ENCODE measurements at places on chromosomes 7 and 10. TPM values are rescaled to one million over a fixed set of nuclear protein-coding genes. Genes with fewer than 3 reads are reported as not detected.

The WNT16 gene
- total RNA-seq: not detected

The EGFR gene
- total RNA-seq: not detected

The HGF gene
- not detected for total RNA-seq

The CRTAC1 gene
- not detected for total RNA-seq

The RFC2 gene
- 91.8 TPM for total RNA-seq

The GNAT3 gene
- not detected for total RNA-seq

The DYDC2 gene
- total RNA-seq: not detected

The CRHR2 gene
- total RNA-seq: not detected

The FGFR2 gene
- total RNA-seq: not detected

The HOXA7 gene
- total RNA-seq: not detected

The EPHB6 gene
- total RNA-seq: 5.5 TPM

The CLCN1 gene
- total RNA-seq: not detected

The RBM20 gene
- total RNA-seq: 0.38 TPM

The CYP2C19 gene
- not detected for total RNA-seq

The CNPY1 gene
- total RNA-seq: not detected

The TMEM184A gene
- total RNA-seq: not detected

The COL28A1 gene
- total RNA-seq: not detected

The MYO3A gene
- total RNA-seq: not detected

The GBX1 gene
- total RNA-seq: not detected

The ZNF804B gene
- not detected for total RNA-seq

The CALHM3 gene
- total RNA-seq: not detected

The TAS2R4 gene
- 0.54 TPM for total RNA-seq

The OR2F2 gene
- total RNA-seq: not detected

The MRLN gene
- not detected for total RNA-seq

The ITGB8 gene
- not detected for total RNA-seq

The ANK3 gene
- total RNA-seq: 12.0 TPM

The METTL27 gene
- total RNA-seq: not detected

The HOXA6 gene
- not detected for total RNA-seq

The OR2A1 gene
- total RNA-seq: not detected

The C7orf57 gene
- 0.74 TPM for total RNA-seq

The FEZF1 gene
- not detected for total RNA-seq

The NUB1 gene
- total RNA-seq: 41.0 TPM

The PBLD gene
- total RNA-seq: 0.85 TPM

The C10orf62 gene
- total RNA-seq: not detected

The PON3 gene
- not detected for total RNA-seq

The TRPV5 gene
- not detected for total RNA-seq

The MCM10 gene
- 65.4 TPM for total RNA-seq

The HOGA1 gene
- not detected for total RNA-seq

The LGI1 gene
- total RNA-seq: not detected

The PIK3CG gene
- total RNA-seq: 26.8 TPM

The SPDYE2 gene
- not detected for total RNA-seq

The KCND2 gene
- total RNA-seq: not detected

The MLXIPL gene
- total RNA-seq: not detected

The PAPSS2 gene
- 0.20 TPM for total RNA-seq

The CRYGN gene
- total RNA-seq: 0.16 TPM

The CLRN3 gene
- total RNA-seq: not detected
